ENCODE measurements at places on chromosomes 13 and 19. TPM values are rescaled to one million over a fixed set of nuclear protein-coding genes. Genes with fewer than 3 reads are reported as not detected.
A peak's percentile ranks its signal among the peaks of the same experiment; 100 is the strongest.

DNA sequence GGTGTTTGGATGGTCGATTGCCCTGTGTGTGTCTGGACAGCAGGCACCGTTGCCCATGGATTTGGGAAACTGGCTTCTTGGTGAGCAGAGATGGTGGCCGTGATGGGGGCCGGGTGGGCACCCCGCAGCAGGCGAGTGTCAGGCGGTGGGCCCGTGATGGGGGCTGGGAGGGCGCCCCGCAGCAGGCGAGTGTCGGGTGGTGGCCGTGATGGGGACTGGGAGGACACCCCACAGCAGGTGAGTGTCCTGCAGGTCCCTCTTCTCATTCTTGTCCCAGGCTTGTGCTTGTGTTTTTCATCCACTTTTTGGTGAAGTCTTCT, 86.5 kb downstream of the KDM4B start:
- no peak overlapping the region for H3K27ac ChIP-seq
- no peak overlapping the region for H3K4me3 ChIP-seq

DNA sequence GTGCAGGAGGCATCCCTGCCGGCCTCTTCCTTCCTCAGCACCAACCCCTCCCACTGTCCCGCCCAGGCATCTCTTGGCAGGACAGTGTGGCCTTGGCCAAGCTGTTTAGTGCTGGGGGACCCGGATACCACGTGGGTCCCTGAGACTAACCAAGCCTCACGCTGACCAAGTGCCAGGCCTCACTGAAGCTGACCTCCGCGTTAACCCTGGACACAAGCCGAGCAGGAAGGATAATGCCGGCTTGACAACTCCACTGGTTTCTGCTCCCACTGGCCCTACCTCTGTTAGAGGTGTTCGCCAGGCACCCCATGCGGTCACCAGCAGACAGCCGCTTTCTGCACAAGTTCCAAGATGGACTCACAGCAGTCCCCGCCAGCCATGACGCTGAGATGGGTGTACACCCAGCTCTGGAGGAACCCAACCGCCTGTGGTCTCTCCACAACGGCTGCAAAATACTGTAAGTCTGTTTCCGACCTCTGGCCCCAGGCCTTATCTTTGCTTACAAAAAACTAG, 12.4 kb downstream of the GRTP1 start:
- H3K4me3 ChIP-seq: no peak overlapping the region
- no peaks in the 10 kb centered on the region for H3K27me3 ChIP-seq
- no peak for DNase-seq
- no peaks in the 10 kb centered on the region for H3K4me1 ChIP-seq
- H3K36me3 ChIP-seq: no peaks in the 10 kb centered on the region

GRCh38 chr19:35112995-35113688, 2.5 kb upstream of the FXYD3 start:
- H3K36me3 ChIP-seq: no peaks in the 10 kb centered on the region
- DNase-seq: no peak
- H3K4me3 ChIP-seq: no peak overlapping the region
- no peaks in the 10 kb centered on the region for H3K27me3 ChIP-seq

- H3K4me3 ChIP-seq: no peak overlapping the region
- DNase-seq: no peak
- H3K36me3 ChIP-seq: no peaks in the 10 kb centered on the region
- H3K27ac ChIP-seq: no peak overlapping the region
- H3K4me1 ChIP-seq: no peaks in the 10 kb centered on the region
Measured at GRCh38 chr19:36084231-36085009, 26.5 kb upstream of the OVOL3 start.

DNA sequence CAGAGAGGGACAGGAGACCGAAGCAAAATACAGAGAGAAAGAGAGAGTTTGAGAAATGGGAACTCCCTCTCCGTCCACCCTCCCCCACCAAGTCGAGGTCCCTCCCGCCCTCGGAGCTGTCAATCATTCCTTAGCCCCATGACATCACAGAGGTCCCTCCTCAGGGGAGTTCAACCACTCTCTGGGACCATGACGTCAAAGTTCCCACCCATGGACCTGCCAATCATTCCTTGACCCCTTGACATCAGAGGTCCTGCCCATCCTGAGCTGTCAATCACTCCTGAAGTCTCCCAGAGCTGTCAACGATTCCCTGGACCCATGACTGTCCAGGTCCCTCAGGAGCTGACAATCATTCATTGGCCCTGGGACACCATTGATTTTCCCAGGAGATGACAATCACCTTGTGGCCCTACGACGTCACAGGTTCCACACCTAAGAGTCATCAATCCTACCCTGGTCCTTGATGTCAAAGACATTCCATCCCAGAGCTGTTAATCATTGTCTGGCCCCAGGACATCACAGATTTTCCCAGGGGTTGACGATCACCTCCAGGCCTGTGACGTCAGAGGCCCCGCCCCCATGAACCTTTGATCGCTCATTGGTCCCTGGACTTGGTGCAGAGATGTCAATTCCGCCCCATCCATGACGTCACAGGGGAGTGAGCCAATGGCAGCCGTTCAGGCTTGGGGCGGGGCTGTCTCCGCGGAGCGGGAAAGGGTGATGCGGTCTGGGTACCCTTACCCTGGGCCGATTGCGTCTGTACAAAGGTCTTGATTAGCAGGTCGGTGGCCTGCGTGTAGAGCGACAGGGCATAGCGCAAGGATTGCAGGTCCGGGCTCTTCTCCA, 61.7 kb downstream of the COLGALT1 start:
- no peak for DNase-seq
- H3K27me3 ChIP-seq: peaks cover 7% of the 10 kb centered on the region
- H3K4me1 ChIP-seq: no peaks in the 10 kb centered on the region
- H3K4me3 ChIP-seq: peak overlapping the region; percentile 18
- H3K27ac ChIP-seq: no peak overlapping the region

DNA sequence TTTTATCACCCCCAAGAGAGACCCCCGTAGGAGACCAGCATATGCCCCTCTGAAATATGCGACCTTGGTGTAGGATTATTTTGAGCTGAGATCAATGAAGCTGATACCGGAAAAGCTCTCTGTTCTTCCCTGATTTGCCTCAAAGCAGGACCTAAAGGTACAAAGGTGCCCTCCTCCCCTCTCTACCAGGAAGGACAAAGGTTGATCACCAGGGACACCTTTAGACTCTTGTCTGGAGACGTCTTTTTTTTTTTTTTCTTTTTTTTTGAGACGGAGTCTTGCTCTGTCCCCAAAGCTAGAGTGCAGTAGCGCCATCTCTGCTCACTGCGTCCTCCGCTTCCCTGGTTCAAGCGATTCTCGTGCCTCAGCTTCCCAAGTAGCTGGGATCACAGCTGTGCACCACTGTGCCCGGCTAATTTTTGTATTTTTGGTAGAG, 792 bp upstream of the PEX11G start:
- no peaks in the 10 kb centered on the region for H3K27me3 ChIP-seq
- H3K36me3 ChIP-seq: no peaks in the 10 kb centered on the region
- H3K4me3 ChIP-seq: peak overlapping the region; percentile 75
- peak overlapping the region; percentile 86 for H3K27ac ChIP-seq
- H3K4me1 ChIP-seq: peaks cover 11% of the 10 kb centered on the region

DNA sequence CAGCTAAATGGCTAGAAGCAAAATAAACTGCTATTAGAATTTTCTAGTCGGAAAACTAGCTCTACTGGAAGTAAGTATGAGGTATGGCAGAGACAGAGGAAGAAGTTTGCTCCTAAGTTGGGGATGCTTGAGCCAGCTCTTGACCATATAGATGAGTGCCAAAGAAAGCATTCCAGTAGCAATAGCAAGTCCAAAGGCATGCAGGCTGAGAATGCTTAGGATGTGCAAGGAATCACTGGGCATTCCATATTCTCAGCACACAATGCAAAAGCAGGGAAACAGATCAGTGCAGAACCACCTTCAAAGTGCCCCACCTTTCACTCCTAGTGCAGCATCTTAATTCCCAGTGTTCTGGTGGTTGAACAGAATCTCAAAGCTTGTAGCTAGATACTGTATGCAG, 32.9 kb downstream of the SERTM1 start:
- no peaks in the 10 kb centered on the region for H3K36me3 ChIP-seq
- no peak overlapping the region for H3K4me3 ChIP-seq
- no peak overlapping the region for H3K27ac ChIP-seq
- H3K27me3 ChIP-seq: peaks cover 3% of the 10 kb centered on the region
- no peaks in the 10 kb centered on the region for H3K4me1 ChIP-seq

DNA sequence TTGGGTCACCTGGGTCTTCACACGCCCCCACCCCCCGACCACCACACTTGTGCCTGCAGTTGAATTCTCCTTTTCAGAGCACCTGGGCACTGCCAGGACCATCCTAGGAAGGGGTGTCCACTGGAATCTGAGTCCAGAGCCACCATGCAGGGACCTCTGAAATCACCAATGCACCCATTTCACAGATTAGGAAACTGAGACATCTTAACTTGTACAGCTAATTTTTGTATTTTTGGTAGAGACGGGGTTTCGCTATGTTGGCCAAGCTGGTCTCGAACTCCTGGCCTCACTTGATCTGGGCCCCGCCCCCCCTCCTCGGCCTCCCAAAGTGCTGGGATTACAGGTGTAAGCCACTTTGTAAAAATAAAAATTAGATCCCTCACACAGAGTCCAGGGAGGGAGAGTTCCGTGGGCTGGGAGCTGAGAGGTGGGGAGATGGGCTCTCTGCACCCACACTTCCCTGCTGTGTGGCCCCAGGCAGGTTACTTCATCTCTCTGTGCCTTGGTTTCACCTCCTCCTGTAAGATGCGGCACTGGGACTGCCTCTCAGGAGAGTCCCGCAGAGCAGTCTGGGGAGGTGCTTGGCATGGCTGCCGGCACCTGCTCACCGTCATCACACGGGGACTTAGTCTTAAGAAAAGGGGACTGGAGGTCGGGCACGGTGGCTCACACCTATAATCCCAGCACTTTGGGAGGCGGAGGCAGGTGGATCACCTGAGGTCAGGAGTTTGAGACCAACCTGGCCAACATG, 45.9 kb upstream of the C19orf12 start:
- H3K4me1 ChIP-seq: no peaks in the 10 kb centered on the region
- no peak overlapping the region for H3K4me3 ChIP-seq
- H3K36me3 ChIP-seq: no peaks in the 10 kb centered on the region
- no peak overlapping the region for H3K27ac ChIP-seq
- no peak for DNase-seq

GRCh38 chr19:34364830-34365462, at the start of gene GPI:
TSS of gene GPI (plus strand) at chr19:34365196. CDS start at chr19:34365267, 71 bp downstream.
- peaks cover 35% of the 10 kb centered on the region for H3K4me1 ChIP-seq
- peak; percentile 75 for DNase-seq
- H3K36me3 ChIP-seq: peaks cover 36% of the 10 kb centered on the region
- H3K27me3 ChIP-seq: no peaks in the 10 kb centered on the region
- H3K4me3 ChIP-seq: peak within 1 kb of the TSS; percentile 99

DNA sequence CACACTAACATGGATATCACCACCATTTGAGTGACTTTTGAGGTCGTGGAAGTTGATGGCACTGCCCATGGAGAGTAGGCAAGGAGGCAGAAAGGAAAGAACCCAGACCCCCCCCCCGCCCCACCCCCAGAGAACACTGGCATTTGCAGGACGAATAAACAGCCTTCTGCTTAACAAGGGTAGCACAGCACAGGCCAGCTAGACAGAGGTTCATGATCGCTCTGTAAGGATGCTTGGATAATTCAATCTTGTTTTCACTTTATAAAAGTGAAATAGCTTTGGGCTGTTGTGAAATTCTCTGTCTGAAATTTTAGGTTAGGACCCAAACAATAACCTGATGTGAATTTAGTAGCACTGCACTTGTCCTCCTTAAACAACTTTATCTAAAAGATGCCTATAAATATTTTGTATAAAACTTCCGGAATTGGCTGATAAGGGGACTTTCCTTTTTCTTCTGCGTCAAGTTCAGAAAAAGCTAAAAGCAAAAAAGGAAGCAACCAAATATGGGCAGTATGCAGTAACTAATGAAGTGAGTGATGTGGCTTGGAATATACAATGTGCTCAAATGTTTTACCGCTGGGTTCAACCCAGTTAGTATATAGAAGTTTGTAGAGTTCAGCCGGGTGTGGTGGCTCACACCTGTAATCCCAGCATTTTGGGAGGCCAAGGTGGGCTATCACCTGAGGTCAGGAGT, 163.7 kb downstream of the SHISA2 start:
- DNase-seq: no peak
- H3K4me3 ChIP-seq: no peak overlapping the region
- H3K27me3 ChIP-seq: no peaks in the 10 kb centered on the region
- H3K27ac ChIP-seq: no peak overlapping the region
- H3K36me3 ChIP-seq: no peaks in the 10 kb centered on the region

- no peaks in the 10 kb centered on the region for H3K36me3 ChIP-seq
- no peaks in the 10 kb centered on the region for H3K27me3 ChIP-seq
- H3K4me1 ChIP-seq: no peaks in the 10 kb centered on the region
- no peak for DNase-seq
- no peak overlapping the region for H3K27ac ChIP-seq
Measured at GRCh38 chr13:89831157-89831556, 1516.3 kb upstream of the MIR17HG start.

DNA sequence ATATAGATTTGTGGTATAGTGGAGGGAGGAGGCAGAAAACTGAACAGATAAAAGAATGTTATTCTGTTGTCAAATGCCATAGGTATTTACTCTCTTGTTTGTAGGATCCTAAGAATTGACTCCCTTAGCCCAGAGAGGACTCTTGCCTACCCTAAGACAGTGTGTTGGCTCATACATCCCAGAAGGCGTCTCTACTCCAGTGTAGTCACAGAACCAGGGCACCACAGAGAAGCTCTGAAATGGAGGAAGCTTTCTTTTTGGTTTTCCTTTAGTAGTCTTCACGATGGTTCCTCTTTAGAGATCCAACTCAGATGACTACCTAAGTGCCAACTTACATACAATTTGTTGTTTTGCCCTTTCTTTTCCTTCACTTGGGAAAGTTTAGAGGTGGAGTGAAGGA, 14.0 kb downstream of the GPR183 start:
- peaks cover under 1% of the 10 kb centered on the region for H3K4me1 ChIP-seq
- no peaks in the 10 kb centered on the region for H3K27me3 ChIP-seq
- no peaks in the 10 kb centered on the region for H3K36me3 ChIP-seq
- DNase-seq: no peak

GRCh38 chr19:43784241-43784980, 3.6 kb upstream of the KCNN4 start:
- no peaks in the 10 kb centered on the region for H3K4me1 ChIP-seq
- H3K27me3 ChIP-seq: peaks cover 23% of the 10 kb centered on the region
- no peak overlapping the region for H3K4me3 ChIP-seq
- peak; percentile 65 for DNase-seq
- H3K27ac ChIP-seq: no peak overlapping the region

The CEACAM18 gene
- polyA plus RNA-seq: not detected

The KLF1 gene
- polyA plus RNA-seq: not detected

The CLEC17A gene
- 0.04 TPM for polyA plus RNA-seq

The STOML3 gene
- not detected for polyA plus RNA-seq

The ZNF571 gene
- 1.2 TPM for polyA plus RNA-seq

The IGFL2 gene
- polyA plus RNA-seq: not detected

The CD320 gene
- polyA plus RNA-seq: 47.6 TPM

The GPR4 gene
- polyA plus RNA-seq: 2.6 TPM

The GZMM gene
- polyA plus RNA-seq: 0.23 TPM

The ZNF486 gene
- polyA plus RNA-seq: 0.17 TPM

The PROZ gene
- not detected for polyA plus RNA-seq

The ZNF808 gene
- 8.4 TPM for polyA plus RNA-seq

The PRTN3 gene
- not detected for polyA plus RNA-seq

The ERICH6B gene
- not detected for polyA plus RNA-seq

All from psoas muscle (tissue), 8 donors.